ENCODE measurements at places on chromosomes 3 and 15.

DNA sequence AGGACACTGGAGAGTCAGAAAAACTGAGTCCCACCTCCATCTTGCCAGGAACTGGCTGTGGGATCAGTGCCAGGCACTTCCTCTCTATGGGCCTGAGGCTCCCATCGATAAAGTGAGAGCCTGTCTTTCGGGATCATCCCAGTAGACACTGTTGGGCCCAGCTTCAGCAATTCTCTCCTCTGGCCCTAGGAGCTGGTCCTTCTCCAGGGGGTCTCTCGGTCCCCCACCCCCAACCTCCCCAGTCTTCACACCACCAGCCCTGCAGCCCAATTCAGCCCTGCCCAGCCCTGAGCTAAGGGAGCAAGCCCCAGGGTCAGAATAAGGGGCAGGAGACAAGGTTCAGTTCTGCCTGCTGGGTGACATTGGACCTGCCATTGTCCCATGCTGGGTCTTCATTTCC, 4.5 kb upstream of the LCTL start:
- DNase-seq = no peak

DNA sequence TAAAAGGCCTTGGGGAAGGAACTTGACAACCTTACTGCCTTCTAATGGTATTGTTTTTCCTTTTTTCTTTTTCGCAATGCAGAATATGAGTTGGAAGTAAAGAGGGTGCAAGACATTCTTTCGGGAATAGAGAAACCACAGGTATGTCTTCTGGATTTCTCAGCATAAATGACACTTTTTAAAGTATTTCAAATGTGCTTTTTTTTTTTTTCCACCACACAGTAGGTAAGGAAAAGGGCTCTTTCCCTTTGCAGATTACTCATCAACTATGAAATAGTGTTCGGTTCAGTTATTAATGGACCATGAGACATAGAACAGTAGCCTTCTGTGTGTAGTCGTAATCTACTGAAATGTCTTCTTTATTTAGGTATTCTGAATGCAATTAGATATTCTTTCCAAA, 162.4 kb downstream of the GHSR start:
- no peak for DNase-seq

- no peak for DNase-seq
These were observed 34.8 kb upstream of the CFAP20DC start for GRCh38 chr3:59084583-59084982.

DNA sequence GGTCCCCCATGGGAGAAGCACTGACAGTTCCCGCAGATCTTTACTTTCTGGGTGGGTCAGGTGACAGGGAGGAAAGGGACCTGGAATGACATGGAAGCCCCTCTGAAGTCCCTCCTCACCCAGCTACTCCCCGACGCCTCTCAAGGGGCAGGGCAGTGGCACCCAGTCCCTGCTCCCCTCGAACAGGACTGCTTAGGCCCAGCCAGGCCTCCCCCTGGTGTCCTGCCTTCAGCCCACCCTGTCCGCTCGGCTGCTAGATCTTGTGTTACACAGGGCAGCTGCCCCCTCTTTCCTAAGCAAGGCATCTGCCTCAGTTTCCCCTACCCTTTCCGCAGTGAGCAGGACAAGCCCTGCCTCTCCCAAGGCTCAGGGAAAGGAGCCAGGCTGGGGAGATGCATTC, 226.5 kb downstream of the XXYLT1 start:
- DNase-seq = no peak

GRCh38 chr3:59607656-59608055, 557.8 kb upstream of the CFAP20DC start:
- DNase-seq = no peak

- no peak for DNase-seq
These were observed 65.2 kb downstream of the LPP start for GRCh38 chr3:188219147-188219546.

DNA sequence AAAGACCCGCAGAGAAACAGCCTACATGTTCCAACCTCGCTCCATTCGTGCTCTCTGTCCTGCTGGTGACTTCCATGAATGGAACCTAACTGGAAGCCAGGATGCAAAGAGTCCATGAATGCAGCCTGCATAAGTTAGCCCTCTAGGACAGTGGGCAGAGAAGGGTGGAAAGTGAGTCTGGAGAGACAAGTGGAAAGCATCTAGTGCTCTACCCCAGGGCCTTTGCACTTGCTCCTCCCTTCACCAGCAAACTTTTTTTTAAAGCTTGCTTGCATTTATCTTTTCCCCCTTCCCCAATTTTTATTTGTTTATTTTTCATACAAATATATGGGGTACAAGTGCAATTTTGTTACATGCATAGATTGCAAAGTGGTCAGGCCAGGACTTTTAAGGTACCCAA, 7.9 kb upstream of the CYP1A1 start:
- DNase-seq = no peak

GRCh38 chr3:38646630-38647029, 2.9 kb downstream of the SCN5A start:
- DNase-seq = no peak

DNA sequence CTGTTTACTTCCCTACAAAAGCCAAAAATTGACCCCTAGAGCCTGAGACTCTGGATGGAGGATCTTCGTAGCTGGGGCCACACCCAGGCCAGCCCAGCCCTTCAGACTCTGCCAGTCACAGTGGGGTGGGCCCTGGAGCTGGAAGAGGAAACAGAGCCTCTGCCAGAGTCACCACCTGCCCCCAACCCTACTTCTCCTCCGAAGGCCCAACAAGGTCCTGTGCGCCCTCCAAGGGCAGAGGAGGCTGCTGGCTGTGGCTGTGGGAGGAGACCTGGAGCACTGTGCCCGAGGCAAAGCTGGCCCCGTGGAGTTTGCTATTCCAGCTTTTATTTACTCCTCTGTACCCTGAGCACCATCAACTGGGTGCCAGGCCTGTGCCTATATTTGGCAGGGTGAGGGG, 19.0 kb downstream of the CISH start:
- no peak for DNase-seq

GRCh38 chr15:92619145-92620101, 36.2 kb downstream of the FAM174B start:
- DNase-seq = no peak

DNA sequence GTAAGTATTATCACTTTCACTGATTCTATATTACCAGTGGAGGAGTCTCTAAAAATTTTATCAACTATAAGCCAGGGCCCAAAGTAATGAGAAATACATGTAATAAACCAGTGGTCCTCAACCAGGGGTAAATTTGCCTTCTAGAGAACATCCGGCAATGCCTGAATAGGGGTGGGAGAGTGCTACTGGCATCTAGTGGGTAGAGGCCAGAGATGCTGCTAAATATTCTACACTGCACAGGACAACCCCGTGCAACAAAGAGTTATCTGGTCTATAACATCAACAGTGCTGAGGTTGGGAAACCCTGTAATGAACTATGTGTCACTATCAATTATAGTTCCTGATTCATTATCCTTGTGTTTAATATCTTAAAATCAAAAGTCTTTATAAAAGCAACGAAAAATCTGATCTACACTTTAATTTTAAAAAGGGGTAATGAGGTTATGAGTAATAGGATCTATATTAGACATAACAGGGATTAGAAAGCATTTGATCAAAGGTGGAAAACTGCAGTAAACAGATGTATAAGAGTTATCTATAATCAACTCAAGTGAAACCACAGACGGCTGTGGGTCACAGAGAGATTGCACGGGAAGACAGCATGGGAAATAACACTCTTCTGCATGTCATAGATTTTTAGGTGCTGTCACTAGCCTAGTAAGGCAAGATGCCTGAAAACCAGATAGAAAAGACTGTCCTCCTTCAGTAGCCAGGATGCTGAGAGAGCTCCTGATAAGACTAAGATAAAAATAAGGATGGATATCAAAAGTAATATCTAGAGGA, 2.0 kb downstream of the LYSMD2 start:
- DNase-seq = no peak
